Forelimb muscle (tissue), 1 donor: ENCODE measurements at places on chromosomes 1 and 21.

DNA sequence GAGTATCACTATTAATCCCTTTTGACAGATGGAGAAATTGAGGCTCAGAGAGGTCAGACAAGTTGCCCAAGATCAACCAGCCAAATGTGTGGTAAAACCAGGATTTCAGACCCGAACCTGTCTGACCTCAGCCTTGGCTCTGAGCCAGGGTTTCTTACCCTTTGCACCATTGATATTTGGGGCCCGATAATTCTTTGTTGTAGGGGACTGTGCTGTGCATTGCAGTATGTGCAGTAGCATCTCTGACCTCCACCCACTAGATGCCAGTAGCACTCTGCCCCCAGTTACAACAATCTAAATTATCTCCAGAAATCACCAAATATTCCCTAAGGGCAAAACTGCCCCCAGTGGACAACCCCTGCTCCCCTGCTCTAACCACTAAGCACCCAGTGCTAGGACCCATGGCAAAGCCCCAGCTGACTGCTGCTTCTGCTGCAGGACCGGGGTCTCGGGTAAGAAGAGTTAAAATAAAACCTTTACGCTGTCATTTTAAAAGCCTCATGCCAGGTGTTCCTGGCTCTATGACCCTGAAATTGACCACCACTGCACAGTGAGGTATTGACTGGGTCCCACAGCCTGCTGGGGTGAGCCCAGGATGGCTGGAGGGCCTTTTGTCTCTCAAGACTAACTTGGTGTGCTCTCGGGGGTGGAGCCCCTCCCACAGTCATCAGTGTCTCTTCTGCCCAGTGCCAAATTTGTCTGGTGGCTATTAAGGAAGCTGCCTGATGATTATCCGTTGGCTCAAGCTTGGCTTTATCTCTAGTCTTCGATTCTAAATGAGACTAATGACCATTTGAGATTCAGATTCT lies 5.6 kb upstream of the MAN1C1 start:
- no peak for DNase-seq

DNA sequence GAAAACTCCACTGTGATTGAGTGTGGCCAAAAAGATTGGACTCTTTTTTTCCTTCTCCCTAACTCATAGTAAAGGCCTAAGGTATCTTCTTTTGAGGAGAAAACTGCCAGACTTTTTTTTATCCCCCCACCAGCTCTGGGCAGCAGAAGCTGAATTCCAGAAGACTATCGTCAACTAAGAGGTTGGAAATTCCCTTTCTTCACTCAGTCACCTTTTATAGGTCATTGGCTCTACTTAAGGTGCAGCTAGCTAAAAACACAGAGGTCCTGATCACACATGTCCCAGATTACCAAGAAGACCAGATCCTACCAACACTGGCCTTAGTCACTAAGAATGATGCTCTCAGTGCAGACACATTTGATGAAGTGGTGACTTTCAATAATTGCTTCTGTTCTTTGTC lies 1441.2 kb downstream of the PLA2G4A start:
- no peak for DNase-seq

- peak; percentile 56 for DNase-seq
Measured at GRCh38 chr1:2322065-2322571, 69.2 kb downstream of the MORN1 start.

- DNase-seq, result no peak
Measured at GRCh38 chr1:41802532-41803501, 115.9 kb downstream of the HIVEP3 start.

DNA sequence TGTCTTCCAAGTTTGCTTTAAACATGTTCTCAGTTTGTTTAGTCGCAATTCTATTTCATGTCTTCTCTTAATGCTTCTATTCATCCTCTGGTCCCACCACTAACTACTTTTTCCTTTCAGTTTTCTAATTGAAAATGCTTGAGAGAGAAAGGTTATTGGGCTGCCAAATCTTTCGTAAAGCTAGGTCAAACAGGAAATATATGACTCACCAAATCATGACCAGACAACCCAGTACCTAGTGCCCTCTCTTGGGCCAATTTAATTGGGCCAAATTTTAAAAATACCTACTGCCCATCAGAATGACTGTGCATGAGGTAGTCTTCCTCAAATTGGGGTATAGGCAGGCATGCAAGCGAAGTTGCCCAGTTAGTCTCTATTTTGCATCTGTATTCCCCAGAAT lies 295.4 kb upstream of the PBX1 start:
- no peak for DNase-seq

- peak; percentile 66 for DNase-seq
Measured at GRCh38 chr1:66446261-66447001, 87.5 kb upstream of the SGIP1 start.

DNA sequence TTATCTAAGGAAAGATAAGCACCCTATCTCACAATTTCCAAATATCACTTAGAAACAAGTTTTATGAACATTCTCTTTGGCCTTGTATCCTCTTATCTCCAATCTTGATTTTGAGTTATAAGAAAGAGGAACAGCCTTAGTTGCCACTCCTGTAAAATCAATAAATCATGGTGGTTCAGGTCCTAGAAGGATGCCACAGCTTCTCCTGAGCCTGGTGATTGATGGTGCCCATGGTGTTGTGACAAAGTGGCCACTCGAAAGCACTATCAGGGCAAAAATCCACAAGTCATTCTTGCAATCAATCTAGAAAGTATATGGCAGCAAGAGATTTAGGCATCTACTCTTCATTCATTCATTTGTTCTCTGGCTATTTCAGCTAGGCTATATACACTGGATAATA lies 27.8 kb downstream of the GBP6 start:
- no peak for DNase-seq

DNA sequence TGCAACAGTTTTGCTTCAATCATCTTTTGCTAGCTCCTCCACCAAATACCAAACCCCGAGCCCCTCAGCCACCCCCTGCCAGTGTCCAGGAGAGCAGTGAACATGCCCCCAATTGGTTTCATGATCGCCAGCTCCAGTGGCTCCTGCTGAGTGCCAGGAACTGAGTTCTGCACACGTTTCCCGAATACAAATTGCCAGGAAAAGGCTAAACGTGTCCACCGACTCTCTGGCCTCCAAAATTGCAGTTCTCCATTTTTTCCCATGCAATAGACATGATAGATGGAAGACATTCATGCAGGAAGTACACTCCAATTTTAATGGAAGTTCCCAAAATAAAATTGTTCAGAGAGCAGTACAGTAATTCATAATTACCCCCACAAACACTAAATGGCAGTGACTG lies 101.3 kb downstream of the SPSB1 start:
- DNase-seq, result no peak

DNA sequence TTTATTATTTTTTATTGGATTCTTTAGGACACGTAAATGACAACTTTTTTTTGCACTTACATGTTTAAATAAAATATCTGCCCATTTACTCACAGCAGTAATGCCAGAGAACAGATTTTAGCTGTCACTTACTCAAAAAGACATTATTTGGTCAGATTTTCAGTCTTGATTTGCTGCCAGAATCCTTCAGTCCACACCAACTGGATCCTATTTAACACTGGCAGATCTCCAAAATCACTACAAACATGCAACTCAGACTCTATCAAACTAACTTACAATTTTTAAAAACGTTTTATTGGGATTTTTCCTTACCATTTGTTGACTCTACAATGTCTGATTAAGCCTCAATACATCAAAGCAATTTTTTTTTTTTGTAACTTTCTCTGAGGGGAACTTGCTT lies 11.1 kb downstream of the ATP6V1G3 start:
- peak; percentile 22 for DNase-seq

DNA sequence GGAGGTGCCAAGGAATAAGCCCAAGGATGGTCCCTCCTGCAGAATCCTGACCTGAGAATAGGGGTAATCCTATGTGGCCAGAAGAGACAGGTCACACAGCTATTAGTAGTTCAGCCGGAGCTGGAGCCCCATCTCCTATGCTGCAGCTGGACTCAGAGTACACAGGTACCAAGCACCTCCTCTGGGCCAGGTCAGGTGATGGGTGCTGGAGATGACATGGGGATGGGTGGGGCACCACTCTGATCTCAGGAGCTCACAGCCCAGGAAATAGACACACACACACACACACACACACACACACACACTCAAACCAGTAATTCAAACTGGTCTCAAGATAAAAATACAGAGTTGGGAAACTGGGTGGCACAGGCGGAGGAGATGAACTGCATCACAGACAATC lies 54.2 kb upstream of the SSBP3 start:
- DNase-seq, result no peak

DNA sequence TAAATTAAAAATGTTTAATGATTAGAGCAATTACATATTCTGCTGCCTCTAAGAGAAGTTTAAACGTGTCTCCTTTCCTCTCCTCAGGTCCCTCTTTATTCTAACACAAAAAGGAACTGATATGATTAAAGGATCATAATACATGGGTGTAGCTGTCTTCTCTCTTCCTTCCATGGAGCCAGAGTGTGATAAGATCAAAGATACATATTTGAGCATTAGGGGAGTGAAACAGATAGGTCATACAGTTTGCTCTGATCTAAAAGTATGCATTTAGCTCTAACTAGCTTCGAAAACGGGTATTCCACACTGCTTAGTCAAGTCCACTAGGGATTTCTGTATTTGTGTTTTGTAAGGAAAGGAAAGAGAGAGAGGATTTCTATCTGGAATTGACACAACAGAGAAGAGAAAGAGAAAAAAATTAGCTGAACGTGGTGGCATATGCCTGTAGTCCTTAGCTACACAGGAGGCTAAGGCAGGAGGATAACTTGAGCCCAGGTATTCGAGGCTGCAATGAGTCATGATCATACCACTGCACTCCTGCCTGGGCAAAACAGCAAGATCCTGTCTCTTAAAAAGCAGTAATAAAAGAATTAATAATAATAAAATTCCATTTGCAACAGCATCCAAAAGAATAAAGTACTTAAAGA lies 63.1 kb downstream of the CDC42BPA start:
- no peak for DNase-seq

DNA sequence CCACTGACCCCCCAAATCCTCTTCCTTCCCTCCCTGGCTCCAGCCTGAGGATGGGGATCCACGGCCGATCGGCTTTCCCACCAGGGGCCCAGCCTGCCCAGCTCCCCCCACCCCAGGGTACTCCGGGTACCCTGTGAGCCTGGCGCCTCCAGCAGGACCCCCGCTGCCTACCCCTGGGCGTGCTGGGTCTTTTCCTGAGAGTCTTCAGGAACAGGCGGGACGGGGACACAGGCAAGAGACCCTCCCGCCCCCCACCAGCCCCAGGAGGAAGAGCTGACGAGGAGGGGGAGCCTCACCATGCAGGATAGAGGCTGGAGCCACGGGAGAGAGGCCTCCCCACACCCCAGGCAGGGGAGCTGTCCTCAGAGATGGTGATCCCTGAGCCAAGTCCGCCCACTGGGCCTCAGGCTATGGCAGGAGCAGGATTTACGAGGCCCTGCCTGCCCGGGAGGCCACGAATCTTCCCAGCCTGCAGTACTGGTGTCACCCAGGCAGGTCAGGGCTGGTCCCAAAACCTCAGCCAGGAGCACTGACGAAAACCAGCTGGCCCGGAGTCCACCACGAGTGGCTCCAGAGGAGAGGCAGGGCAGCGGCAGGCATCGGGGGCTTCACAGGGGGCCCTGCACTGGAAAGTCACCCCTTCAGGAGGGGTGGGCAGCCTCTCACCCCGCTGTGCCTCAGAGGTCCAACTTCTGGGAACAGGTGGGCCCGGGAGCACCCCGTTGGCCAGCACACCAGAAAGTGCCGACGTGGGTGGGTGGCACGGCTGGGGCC lies 58.0 kb downstream of the MEGF6 start:
- DNase-seq, result no peak

DNA sequence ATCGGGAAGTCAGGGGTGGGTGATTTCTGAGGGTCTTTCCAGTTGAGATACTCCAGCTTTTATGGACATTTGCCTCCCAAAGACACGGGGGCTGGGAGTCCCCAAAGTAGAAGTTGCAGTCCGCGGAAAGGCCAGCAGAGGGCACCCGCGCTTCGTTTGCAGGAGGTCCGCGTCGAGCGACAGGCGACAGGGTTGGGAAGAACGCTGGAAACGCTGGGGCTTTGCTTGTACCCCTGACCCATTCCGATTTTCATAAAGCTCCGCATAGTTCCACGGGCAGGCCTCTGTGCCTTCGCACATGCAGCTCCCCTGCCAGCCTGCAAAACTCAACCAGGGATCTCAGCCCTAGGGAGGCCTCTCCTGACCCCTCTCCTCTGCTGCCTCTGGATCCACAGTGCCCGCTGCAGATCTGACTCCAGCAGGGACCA lies 44.2 kb upstream of the LAPTM5 start:
- DNase-seq, result no peak

DNA sequence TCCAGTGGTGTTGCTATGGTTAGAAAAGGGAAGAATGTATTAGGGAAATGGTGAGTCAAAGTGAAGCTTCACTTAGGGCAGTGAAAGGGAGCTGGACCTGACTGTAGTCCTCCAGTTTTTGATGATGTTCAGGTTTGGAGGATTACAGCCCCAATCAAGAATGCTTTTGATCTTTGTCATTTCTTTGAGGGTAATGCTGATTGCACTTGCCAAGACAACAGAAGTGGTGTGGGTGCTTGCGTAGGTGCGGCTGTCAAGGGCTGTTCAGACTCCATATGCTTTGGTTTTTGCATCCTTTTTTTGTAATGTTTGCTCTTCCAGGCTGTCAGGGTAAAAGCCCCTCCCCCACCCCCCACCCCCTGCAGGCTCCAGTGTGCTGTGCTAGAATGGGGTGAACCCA lies 38.9 kb downstream of the HHAT start:
- DNase-seq, result no peak

- no peak for DNase-seq
Measured at GRCh38 chr1:232593717-232594502, 36.0 kb downstream of the SIPA1L2 start.

DNA sequence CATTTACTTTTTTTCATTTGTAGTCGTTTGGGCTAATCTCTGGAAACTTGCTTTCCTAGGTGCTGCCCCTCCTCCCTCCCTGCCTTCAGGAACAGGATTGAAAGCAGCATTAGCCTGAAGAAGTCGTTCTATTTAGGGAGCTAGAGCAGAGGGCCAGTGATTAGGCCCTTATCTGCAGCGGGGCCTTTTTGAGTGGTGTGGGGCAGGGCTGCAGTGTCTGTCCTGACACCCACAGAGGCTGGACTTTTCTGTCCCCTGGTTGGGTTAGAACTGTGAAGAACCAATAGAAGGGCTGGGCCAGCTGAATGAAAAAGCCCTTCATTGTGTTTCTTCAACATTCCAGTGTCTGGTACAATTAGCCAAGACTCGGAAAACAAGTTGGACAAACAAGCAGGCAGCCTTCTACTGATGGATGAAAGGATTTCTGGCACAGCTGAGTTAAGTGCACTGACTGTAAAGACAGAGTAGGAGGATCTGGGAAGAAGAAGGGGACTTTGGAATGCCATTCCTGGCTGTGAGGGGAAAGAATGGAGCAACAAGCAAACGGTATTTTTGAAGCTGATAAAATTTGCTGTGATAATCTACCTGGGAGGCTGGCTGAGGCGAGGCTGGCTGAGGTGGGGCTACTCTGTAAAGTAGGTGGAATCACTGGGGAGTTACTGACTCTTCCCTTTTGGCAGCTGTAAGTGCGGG lies 9.7 kb downstream of the MACF1 start:
- DNase-seq, result no peak
